Stimulated activated naive B cell treated with anti-CD40 and anti-IgM and Interleukin-4, amounts not matched to agents 10 μg/mL and 1 μg/mL and 100 μg/mL, for 72 hours (primary cell): ENCODE measurements at places on chromosomes 12 and 14.

DNA sequence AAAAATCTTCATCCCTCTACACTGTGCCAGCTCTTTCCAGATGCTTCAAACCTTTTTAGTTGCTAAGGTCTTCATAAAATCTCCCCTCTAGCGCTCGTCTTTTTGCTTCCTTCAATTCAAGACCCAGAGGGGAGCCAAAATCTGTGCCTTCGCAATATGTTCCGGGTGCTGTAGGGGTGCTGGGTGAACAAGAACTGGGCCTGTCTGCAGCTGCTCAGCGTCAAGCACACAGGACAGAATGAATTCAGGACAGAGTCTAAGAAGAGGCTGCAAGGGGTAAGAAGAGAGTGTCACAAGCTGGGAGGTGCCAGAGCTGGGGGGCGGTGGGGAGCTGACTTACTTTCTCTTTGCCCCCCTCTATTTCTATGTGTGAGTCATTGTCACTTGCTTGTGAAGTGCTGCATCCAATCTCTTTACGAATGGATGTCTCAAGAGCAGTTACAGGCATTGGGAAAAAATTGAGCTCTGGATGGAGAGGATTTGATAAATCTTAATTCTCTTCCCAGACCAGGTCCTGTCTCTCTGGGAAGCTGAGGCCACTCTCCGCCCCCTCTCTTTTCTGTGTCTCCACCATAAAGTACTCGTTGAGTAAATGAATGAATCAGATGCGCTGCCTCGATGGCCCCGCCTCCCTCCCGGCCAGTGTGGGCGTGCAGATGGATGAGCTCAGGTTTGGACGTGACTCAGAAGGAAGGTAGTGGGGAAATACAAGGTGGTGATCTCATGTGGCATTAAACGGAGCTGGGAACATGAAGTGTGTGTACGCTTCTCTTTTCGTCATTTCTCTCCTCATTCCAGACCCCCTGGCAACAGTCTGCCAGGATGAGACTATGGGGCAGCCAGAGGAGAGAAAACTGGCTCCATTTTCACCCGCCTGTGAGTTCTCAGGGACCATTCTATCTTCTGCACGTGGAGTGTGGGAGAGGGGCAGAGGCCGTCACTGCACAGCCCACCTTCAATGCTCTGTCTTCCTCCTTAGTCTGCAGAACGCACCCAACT, 91.3 kb downstream of the TSPAN9 start:
- no peak for DNase-seq

DNA sequence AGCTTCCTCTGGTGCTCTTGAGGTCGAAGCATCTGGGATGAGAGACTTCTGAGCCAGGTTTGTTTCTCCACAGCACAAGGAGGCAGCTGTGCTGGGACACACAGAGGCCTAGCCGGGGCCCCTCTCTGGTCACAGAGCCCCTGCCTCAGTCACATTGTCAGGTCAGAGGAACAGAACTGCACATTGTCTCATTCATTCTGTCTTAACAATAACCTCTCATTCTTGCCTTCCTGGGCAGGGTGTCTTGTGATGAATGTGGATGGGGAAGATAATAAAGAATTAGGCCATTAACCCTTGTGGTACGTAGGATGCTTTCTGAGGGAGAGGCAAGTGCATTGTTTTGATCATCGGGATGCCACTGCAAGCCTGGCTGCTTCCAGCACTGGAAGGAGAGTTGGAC, 29.8 kb downstream of the FNTB start:
- DNase-seq: no peak

GRCh38 chr14:47365233-47365632, 310.2 kb downstream of the MDGA2 start:
- no peak for DNase-seq

DNA sequence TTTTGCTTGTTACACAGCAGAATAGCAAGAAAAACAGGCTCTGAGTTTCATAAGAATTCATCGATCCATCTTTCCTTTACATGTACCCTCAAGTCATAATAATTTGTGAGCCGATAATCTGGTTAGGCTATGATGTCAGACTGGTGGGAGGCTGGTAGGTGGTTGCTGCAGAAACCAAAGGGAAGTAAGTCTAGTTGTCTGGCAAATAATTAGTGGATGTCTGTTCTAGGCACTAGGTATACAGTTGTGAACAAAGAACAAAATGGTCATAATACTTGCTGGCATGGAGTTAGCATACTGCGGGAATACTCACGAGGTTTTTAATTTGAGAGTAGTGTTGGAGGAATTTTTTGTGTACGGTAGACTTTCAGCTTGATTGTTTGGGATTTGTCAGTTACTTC, 8.8 kb downstream of the SUSD6 start:
- DNase-seq: no peak

GRCh38 chr14:92475037-92475436, 38.5 kb upstream of the RIN3 start:
- DNase-seq: no peak

DNA sequence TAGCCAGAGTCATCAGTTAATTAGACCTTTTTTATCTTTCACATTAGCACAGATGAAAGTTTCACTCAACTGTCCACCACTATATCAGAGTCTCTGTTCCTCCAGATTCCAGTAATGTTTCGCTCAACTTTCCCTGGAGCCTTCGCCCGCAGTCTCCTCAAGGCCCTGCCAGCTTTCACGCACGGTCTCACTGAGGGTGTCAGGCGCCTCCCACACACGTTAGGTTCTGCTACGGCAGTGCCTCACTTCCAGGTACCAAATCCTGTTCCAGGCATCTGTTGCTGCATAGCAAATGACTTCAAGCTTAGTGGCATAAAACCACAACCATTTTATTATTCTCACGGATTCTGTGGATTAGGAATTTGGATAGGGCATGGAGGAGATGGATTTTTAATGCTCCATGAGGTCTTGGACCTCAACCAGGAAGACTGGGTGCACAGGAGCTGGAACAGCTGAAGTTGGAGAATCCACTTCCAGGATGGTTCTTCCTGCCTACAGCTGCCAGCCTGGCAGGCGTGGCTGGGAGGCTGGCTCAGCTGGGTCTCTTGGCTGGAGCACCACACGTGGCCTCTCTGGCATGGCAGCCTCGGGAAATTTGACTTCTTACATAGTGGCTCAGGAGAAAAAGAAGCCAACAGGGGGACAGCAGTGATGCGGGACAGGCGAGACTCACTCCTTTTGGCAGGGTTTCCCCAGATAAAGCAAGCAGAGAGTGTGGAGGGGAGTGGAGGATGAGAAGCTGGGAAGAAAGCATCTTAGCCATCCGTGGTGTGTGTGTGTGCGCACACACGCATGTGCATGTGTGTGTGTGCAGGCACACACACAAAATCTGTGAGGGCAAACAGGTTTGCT, 21.3 kb upstream of the BCDIN3D start:
- no peak for DNase-seq

DNA sequence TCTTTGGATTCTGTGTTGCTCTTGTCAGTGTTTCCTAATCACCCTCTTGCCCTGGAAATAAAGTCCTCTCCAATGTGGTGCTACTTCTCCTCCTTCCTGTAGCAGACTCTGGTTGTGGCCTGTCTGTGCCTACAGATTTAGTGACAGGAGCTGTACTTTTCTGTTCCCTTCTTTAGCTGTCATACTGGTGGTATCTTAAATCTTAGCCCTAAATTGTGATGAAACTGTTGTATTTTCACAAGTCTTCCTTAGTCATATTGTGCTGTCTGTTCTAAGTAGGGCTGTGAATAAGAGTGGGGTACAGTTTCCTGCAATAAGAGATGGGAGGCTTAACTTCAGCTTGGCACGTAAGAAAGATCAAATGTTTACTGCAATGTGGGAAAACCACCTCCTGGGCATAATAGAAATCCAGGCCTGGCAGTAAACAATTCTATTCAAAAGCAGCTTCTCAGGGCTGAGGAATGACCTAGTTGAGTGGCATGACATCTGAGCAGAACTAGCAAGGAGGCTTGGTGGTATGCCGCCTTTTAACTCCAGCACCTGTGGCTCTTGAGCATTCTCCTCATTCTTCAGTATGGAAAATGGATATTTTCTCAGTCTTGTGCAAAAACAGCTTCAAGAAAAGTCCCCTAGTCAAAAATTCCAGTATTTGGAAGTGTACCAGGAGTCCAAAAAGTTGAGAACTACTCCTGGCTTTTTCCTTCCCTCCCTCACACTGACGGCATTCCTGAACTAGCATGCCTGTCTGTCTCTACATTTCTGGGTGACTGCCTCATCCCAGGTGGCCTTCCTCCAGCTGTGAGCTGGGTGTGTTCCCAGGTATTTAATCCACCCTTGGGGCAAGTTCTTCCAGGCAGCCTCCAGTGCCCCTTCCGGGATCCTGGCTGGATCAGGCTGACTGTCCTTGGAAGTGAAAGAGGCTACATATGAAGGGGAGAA, 19.5 kb downstream of the ANO6 start:
- DNase-seq: no peak

- DNase-seq: no peak
Observed at GRCh38 chr12:65449400-65449799, 170.9 kb downstream of the MSRB3 start.

- DNase-seq: no peak
Observed at GRCh38 chr12:71972441-71973074, 33.9 kb downstream of the TPH2 start.

DNA sequence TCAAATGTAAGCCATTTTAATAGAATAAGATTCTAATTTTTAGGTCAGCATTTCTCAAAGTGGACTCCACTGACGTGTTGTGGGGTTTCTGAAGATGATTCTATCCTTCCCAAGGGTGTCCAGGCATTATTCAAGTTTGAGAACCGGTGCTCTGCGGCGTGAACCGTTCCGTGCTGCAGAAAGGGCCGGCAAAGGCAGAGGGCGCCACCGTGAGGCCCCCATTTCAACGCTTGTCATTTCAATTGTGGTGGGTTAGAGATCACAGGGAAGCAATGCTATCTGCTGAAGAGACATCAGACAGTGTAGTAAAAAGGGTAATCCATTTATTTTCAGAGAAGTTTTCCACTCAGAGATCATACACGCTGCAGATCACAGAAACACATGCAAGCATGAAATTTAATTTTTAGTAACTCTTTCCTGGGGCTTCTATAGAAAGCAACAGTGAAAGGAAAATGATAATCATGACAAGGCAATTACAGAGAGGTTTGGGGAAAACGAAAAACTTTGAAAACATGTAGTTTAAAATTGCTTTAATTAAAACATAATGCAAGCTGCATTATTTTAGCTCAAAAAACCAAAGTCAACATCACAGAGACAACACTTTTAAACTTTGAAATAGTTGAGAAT, 201.7 kb downstream of the EXOC5 start:
- peak; percentile 24 for DNase-seq

GRCh38 chr14:21902561-21903181, 229.1 kb upstream of the OR4E1 start:
- no peak for DNase-seq

GRCh38 chr12:10016881-10017280, 6.5 kb downstream of the CLEC12B start:
- DNase-seq: no peak

GRCh38 chr12:18747895-18748294, 10.0 kb downstream of the CAPZA3 start:
- no peak for DNase-seq

- DNase-seq: no peak
Observed at GRCh38 chr14:24179961-24180796, 8.3 kb downstream of the REC8 start.

DNA sequence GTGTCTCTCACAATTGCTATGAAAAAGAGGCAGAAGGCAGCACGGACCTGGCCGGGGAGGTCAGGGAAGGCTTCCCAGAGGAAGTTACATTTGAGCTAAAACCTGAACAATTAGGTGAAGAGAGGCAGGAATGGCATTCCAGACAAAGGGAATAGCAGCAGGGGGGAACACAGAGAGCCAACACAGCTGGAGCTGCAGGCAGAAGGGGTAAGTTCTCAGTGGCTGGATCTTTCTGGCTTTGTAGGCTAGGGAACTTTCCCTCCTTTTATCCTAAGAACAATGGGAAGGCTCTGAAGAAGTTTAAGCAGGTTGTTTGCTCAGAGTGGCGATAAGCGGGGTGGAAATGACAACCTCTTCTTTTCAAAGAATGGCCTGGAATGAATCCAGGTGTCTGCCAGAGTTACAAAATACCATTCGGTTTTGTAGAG, 100.0 kb downstream of the PRIMA1 start:
- no peak for DNase-seq

DNA sequence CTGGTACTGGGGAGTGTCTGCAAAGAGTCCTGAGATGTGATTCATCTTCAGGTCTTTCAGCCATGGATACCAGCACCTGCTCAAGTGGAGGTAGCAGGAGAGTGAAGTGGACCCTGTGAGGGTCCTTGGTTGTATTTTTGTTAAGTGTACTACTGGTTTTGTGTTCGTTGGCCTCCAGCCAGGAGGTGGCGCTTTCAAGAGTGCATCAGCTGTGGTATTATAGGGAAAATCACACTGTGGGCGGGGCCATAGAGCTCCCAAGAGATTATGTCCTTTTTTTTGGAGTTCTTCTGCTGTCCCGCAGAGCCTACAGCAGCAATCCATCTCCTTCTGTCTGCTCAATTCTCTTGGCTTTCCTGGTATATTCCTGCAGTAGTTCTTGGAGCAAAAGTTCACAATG, 66.8 kb downstream of the SPATA7 start:
- DNase-seq: no peak

DNA sequence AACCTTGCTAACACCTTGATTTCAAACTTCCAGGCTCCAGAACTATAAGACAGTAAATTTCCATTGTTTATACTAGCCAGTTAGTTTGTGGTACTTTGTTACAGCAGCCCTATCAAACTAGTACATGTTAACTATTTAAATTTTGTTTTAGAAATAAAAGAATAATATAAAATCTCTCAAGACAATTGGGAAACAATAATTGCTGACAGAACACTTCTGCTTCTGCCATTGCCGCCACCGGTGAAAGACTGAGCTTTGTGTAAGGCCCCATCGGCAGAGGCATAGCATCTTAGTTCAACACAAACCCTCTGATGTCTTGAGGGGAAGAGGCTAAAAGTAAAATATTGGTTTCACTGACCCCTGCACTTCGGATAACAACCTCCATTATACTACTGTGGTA, 1607.1 kb upstream of the SEL1L start:
- no peak for DNase-seq

- DNase-seq: no peak
Observed at GRCh38 chr14:100156776-100157175, 2.7 kb downstream of the DEGS2 start.

- no peak for DNase-seq
Observed at GRCh38 chr12:30874455-30875321, 51.9 kb upstream of the TSPAN11 start.

DNA sequence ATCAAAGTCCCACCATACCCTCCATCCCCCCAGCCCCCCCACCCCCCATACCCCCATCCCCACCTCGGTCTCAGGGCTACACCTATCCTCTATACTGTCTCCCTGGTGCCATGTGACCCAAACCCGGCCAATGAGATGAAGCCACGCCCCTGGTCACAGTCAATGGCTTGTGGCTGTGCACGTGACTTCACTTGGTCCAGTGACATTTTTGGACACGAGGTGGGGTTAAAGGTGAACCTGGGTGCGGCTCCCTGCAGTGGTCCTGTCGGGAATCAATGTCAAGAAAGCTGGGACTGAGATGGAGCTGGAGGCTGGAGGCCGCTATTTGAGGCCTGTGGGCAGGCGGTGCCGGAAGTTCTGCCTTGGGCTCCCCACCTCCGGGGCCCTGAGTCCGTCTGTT, 100.7 kb upstream of the MAP1LC3B2 start:
- DNase-seq: no peak

DNA sequence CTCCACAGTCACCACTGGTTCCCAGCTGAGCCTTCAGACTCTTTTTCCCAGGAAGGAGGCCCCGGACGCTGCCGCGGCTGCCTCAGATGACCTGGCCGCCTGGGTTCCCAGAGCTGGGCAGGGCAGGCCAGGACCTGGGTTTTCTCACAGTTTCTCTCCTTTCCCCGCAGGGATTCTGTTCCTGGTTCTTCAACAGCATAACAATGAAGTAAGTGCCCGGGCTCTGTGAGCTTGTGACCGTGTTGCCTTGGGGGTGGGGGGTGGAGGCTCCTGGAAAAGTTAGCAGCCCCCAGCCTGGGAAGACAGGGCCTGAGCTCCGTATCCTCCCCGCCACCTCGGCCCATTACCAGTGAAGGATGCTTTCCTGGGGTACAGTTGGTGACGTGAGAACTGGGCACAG, 43.7 kb downstream of the TMEM63C start:
- no peak for DNase-seq
